Muscle of leg (tissue), 16 donors: ENCODE measurements at places on chromosomes 6 and 20. TPM values are rescaled to one million over a fixed set of nuclear protein-coding genes. Genes with fewer than 3 reads are reported as not detected.

DNA sequence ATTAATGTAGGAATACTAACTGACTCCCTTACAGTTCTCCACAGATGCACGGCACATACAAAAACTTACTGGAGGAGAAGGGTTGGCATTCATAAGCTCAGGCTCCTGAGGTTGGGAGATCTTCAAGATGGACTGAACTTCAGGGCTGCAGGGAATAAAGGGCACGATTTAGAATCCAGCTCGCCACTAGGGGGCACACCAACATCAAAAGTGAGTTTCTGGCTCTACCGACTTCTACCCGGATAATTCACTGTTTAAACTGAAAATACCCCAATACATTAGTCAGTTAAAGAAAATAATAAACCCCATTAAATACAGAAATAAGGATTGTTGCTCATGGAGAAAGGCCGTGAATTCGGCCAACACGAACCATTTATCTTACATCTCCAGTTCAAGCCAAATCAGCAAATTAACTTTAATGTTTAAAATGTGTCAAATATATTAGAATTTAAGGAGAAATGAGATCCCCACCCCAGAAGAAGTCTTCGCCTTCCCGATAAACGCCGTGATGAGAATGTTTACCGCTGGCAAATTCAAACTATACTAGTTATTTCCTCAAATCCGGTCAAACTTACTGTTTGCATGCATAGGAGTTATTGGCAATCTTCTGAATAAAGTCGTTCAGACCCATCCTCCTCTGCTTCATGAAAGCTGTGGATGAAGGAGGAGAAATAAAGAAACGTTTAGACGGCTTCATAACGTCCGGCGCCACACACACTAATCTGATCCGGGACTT, 121.7 kb upstream of the SLC2A12 start:
- peak; percentile 92 for DNase-seq

DNA sequence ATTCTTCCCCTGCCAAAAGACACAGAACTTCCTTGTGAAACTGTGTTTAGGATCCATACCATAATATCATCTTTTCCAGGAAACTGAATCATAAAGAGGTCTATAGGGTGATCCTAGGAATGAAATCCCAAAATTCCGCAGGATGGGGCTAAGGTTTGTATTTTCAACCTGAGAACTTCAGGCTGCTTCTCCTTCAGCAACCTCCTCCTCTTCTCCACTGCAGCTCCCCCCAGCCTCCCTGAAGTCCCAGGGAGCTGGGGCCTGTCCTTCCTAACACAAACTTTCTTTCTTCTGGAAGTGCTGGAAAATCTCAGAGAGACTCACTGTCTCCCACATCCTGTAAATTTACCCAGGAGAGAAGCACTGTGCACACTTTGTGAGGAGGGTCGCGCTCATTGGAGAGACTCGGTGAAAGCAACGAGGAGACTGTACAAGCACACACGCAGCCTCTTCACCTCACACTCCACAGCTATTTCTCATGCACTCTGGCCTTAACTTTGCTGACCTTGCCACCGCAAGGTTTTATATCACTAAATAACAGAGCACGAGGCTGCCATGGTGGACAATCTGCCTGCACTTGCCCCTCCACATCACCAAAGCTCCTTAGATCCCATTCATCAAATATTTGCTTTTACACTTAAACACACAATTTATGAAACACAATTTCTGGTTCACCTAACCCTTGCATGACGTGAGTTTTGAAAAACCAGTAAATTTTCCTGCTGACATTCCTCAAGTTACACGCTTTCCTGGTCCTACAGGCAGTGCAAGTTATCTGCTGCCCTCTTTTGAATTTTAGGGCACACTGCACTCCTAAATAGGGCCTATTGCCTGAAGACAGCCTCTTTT, 14.3 kb downstream of the ID4 start:
- DNase-seq, result peak; percentile 86

DNA sequence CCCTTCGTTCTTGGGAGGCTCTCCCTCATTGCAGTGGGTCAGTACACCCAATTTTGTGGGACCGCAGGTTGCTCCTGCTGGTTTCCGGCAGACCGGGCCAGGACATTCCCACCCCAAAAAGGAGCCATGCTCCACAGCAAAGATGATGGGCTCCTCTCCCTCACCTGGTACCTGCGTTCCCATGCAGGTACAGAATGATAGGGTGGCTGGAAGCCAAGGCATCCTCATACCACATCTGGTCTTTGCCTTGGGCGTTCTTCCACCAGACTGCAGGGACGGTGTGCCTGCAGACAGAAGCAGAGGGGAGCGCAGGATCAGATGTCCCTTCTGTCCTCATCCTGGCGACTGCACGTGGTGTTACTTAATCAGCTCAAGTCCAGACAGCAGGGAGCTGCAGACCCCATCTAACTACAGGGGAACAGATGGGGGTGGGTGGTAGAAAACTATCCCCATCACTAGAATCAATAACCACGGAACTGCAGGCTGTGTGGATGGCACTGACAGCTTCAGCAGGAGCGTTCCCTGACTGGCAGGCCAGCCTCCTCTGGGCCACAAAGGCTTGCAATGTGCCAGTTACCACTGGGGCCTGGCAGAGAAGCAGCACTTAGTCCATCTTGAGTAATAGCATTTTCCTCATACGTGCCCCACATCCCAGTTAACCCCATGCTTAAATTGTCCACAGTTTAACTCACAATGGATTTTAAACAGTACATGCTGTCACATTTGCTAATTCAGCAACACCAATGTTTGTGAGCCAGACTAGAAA, 70.4 kb downstream of the ABHD12 start:
- DNase-seq, result no peak

DNA sequence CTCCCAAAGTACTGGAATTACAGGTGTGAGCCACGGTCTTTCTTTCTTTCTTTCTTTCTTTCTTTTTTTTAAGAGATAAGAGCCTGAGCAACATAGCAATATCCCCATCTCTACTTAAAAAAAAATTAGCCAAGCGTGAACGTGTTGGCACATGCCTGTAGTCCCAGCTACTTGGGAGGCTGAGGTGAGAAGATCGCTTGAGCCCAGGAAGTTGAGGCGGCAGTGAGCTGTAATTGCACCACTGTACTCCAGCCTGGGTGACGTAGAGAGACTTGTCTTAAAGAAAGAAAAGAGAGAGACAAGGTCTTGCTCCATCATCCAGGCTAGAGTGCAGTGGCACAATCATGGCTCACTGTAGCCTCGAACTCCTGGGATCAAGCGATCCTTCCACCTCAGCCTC, 162.0 kb upstream of the MLN start:
- DNase-seq, result no peak

DNA sequence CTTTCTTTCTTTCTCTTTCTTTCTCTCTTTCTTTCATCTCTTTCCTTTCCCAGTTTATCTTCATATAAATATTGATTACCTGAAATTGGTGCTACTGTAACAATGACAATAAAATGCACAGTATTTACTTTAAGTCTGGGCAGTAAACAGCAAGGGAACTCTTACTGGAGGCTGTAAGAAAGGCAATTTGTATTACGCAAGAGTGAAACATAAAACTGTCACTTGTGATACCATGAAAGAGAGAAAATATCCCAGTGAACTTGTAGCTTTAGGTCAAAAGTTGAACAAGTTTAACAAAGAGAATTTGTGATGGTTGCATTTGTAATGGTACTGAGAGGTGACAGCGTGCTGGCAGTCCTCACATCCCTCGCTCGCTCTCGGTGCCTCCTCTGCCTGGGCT, 80.0 kb downstream of the EYS start:
- no peak for DNase-seq

DNA sequence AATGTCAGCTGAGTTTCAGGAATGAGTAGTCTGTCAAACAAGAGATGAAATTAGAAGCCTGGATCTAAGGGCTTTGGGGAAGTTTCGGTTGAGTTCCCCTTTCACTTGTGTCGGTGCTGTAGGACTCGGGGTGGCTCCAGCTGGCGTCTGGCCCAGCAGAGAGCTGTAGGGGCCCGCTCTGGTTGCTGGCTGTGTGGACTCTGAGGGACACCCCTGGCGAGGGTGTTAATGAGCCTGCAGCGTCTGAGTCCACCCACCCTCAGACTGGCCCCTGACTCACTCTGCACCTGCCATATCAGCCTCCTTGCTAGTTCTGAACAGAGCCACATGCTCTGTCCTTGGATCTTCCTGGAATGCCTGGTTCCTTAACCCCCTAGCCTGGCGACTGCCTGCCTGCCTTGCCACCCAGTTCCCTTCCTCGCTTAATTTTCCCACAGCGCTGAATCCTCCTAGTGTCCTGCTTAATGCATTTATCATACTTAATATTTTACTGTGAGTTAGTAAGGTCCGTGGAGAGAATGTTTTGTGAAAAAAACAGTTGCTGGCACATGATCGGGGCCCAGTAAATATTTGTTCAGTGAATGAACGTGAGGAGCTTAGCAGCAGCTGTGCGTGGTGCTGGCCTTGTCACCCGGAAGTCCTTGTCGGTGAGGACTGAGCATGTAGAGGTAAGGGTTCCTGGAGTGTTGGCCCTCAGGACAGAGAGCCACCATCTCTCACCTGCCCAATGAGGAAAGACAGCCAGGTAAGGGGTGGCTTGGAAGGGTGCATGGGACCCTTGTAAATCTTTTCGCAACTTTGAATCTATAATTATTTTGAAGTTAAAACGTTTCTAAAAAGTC, 1.6 kb downstream of the DNAJC5 start:
- peak; percentile 75 for DNase-seq

GRCh38 chr6:42498473-42499128, 46.9 kb upstream of the TRERF1 start:
- DNase-seq, result no peak

DNA sequence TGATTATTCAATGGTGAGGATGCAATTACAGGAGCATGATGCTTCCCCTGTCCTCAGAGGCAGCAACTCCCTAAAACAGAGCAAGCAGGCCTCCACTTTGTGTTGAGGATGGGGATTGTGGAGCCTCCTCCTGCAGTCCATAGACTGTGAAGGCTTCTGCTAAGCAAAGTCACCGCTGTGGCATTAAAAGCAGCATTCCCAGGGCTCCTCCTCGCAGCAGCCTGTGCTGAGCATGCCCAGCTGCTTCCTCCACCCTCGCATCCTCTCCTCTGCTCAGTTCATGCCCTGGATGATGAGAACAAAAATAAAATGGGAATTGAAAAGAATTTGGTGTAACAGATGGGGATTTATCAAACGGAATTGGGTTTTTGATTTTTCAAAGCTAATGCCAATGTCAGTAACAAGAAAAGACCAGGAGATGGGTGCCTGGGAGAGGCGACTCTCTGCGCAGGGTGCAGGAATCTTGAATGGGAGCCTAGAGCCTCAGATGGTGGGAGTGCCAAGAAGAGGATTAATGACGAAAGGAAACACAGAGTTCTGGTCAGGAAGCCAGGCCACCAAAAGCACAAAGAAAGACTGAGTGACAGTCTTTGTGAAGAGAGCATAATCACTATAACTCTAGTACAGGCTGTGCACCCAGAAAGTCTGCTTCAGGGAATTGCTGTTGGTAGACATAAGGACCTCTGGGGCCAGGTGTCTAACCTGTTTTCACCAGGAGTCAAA, 347.6 kb downstream of the TPBG start:
- DNase-seq, result peak; percentile 23

DNA sequence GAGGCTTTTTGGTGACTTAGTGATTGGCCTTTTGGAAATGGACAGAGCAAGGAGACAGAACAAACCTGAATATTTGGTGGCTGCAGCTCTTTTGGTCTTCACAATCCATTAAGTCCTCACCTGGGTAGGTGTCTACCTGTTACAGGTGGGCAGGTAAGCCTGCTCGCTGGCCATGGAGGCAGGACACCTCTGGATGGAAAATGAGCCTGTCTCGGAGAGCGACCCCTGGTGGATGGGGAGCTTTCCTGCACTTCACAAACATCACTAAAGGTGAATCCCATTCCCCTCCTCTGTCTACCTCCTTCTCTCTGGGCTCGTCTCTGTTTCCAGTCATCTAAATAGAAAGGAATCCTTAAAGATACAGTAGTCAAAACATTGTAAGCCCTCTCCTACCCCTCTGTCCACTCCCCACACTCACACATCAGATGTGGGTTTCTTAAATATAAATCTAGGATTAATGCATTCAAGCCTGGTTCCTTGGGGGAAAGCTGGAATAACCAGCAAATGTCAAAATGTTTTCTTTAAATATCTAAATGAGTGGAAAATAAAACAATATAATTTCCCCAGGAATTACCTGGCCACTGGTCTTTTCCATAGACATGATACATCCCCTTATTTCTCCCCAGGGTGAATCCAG, 304.9 kb downstream of the CDH26 start:
- DNase-seq, result no peak

- no peak for DNase-seq
These were observed 28.8 kb downstream of the DUSP22 start for GRCh38 chr6:321158-321438.

DNA sequence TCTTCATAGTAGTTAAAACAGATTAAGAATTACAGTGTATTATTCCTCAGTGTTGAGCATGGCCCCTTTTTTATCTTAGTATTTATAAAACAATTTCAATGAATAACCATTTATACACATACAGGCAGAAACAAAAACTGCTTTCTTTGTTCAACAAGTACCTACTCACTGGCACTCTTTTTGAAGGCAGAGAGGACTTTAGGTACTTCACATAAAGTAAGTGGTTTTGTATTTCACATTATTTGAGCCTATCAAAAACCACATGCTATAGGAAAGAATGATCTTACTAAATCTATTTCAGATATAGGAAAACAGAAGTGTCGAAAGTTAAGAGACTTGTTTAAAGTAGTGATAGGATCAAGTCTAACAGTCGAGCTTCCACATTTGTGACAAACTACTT, 73.8 kb downstream of the PRKN start:
- DNase-seq, result no peak

ERMARD gene
- 22.8 TPM for polyA plus RNA-seq

SCUBE3 gene
- 2.4 TPM for polyA plus RNA-seq

IL17F gene
- polyA plus RNA-seq, result not detected

PTCRA gene
- not detected for polyA plus RNA-seq

CGA gene
- polyA plus RNA-seq, result 3.8 TPM

PCMT1 gene
- 74.9 TPM for polyA plus RNA-seq

LY6G5B gene
- 12.4 TPM for polyA plus RNA-seq

ARFGEF3 gene
- polyA plus RNA-seq, result 0.56 TPM

SMIM13 gene
- 8.6 TPM for polyA plus RNA-seq

TRDN gene
- polyA plus RNA-seq, result 180 TPM
